Motor neuron (in vitro differentiated cells): ENCODE measurements at places on chromosomes 2 and 18.

GRCh38 chr2:219059375-219059724, 1.4 kb downstream of the IHH start:
- ATAC-seq, result no peak

DNA sequence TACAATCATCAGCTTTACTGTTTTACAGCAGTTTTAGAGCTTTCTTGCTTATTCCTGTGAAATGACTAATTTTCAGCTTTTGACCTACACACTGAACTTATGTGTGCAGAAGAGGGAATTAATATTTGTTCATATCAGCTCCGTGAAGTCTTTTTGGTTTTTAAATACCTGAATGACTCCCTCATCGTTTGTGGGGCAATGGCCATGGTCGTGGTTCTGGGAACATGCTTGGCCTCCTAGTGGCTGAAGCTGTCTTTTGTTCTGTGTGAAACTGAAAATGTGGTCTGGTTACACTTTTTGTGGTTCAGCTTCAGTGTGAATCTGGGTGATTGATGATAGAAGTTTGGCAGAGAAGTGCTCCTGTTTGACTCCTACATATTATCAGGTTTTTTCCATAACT, 408.1 kb downstream of the THSD7B start:
- ATAC-seq, result no peak

DNA sequence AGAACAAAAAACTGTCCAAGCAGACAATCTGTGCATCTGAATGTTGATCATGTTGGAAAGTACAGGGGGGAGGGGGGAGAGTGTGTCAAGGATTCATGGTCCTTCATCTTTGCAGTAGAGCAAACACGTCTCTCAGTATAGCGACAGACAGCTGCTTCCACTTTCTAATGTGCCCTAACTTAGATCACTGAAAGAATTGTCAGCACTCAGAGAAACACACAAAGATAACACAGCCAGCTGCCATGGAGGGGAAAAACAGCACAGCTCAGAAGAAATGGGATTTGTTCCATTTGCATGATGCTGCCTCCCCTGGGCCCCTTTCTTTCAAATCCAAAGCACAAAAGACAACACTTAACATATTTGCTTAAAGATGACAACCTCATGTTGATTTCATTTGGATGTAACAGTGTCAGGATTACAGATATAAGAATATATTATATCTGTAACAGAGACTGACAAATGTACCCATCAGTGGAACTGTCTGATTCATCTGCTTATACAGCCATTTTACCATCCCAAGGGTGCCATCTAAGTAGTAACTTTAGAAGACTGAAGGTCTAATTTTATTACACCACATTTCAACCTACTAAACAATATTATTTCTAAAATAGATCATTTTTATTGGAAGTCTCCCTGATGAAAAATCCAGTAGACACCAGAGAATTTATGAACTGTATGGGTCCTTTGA, 17.7 kb downstream of the FIGN start:
- peak; percentile 70 for ATAC-seq

DNA sequence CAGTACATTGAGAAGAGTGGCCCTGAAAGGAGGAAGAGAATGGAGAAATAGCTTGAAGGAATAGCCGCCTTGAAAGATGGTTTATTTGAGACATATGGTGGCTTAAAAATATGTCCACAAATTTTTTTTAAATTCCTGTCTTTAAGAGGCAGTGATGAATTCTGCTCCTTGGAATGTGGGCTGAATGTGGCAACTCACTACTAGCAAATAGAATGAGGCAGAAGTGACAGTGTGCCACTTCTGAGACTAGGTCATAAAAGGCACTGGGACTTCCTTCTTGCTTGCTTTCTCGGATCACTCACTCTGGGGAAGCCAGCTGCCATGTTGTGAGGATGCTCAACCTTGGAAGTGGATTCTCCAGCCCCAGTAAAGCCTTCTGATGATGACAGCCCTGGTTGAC, 67.0 kb downstream of the FAM161A start:
- ATAC-seq, result no peak

DNA sequence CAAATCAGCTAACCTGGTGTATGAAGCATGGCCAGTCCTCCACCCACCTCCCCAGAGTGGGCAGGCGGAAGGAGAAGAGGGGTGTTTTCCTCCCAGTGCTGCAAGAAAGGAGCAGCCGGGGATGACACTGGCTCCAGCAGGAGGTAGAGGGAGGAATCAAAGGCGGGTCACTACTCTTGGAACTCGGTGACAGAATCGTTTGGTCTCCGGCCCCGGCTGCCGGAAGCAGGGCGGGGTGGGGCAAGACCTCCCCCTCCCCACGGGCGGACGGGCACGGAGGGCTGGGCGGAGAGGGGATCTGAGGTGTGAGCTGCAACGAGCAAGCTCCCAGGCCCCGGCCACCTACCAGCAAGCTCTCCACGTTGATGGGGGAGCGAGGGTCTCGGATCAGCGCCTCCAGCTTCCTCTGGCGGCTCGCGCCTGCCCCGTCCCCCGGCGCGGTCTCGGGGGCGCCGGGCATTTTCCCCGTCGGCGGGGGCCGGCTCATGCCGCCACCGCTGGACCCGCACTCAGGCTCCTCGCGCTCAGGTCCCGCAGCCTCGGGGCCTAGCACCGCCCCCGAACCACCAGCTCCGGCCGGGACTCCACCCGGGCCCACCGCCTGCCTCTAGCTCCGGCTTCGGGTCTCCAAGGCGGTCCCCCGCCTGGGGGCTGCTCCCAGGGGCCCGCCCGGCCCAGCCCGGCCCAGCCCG, 640 bp downstream of the ROCK2 start:
- peak; percentile 15 for ATAC-seq

- no peak for ATAC-seq
These were observed 4.0 kb downstream of the ALPP start for GRCh38 chr2:232382331-232383225.

GRCh38 chr18:79478484-79479115, 82.9 kb downstream of the NFATC1 start:
- no peak for ATAC-seq

DNA sequence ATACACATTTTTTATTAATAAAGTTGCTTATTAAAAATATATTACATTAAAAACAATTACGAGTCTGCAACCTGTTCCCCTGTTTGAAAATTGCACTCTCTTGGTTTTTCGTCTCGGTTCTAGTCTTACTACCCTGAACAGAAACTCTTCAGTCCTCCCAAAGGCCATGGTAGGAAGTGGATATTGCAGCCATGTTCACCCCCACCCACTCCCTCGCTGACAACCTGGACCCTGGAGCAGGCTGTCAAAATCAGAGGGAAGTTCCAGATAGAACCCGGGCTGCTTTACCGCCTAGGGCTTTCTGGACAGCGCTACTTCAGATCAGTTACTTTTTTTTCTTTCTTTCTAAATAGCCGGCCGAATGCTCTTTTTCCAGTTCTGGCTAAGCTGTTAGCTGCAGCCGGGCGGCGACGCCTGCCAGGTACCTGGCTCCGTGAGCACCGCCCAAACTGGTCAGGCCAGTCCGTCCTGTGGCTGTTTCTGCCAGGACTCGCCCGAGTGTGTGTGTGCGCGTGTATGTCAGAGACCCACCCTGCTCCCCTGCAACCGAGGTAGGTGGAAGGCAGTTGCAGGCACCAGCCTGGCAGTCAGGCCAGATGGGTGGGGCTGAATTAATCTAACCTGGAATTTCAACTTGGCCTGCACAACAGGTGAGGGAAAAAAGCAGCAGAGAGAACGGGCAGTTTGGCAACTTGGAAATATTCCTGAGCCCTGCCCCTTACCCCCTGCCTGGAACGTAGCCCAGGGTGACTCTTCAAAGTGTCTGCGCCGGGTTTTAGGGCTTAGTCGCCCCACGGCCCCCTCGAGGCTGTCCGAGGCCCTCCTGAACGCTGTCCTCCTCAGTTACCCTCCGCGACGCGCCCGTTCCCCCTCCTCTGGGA, 1.1 kb upstream of the TET3 start:
- no peak for ATAC-seq

DNA sequence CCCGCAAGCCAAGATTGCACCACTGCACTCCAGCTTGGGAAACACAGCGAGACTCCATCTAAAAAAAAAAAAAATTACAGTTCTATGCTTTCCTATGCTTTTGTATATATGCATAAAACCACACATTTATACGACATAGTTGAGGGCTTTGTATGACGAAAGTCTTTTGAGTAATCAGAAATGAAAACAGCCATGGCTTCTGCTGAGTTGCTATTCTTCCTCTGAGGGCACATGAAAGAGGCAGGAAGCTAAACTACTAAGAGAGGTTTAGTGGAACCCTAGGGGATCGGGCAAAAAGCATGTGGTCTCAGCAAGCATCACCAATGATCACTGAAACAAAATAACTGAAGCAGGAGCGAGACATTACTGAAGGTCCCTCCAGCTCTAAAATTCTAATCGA, 99.6 kb downstream of the ZAP70 start:
- ATAC-seq, result no peak

DNA sequence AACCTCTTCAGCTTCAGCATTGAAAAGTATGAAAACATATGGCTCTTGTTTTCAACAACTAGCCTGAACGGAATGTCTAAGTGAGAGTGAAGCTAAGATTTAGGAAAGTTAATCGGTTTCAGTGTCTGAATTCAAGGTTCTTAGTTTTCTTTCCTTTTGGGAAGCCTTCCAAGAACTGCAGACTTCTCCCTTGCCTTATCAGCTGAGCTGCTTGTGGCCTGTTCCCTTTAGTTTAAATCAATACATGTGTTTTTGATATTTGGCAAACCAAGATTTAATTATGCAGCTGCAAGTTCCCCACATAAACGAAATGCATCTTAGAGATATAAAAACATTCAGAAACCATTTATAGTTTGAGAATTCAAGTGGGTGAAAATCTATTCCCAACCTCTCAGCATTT, 274.3 kb upstream of the NRP2 start:
- no peak for ATAC-seq

GRCh38 chr2:119160361-119160990, 1.9 kb upstream of the C1QL2 start:
- ATAC-seq, result no peak

GRCh38 chr2:25400576-25401216, 59.0 kb upstream of the DNMT3A start:
- ATAC-seq, result peak; percentile 66

DNA sequence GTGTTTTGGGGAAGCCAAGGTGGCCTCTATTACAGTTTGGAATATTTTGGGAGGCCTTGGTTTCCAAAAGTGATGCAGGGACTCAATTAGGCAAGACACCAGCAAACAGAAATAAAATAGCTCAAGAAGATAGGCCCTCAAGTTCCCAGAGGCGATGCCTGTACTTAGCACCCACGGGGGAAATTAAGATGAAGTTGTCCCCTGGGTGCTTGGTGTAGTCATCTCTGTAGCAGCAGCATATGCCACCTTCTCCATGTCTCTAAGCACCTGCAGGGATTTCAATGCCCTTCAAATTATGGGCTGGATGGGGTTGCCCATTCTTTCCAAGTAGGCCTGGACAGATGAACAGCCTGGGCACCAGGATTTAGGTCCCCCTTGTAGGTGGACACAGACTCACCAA, 185.0 kb downstream of the CTIF start:
- ATAC-seq, result no peak

DNA sequence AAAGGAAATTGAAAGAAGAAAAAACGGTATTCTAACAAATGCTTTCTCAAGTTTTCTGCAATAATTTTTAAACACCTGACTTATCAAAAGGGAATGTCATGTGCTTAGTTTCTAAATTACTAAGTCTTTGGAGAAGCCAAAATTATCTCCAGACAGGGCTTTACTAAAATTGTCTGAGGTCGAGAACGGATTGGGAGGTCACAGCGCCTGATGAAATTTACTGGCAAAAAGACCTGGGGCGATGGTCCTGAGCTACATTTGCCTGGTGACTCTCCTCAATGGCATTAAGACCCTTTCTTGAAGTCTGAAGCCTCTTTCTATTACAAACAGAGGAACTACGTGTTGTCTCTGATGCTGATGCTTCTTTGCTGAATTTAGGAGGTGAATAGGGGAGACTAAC, 291.8 kb upstream of the SESTD1 start:
- ATAC-seq, result no peak

DNA sequence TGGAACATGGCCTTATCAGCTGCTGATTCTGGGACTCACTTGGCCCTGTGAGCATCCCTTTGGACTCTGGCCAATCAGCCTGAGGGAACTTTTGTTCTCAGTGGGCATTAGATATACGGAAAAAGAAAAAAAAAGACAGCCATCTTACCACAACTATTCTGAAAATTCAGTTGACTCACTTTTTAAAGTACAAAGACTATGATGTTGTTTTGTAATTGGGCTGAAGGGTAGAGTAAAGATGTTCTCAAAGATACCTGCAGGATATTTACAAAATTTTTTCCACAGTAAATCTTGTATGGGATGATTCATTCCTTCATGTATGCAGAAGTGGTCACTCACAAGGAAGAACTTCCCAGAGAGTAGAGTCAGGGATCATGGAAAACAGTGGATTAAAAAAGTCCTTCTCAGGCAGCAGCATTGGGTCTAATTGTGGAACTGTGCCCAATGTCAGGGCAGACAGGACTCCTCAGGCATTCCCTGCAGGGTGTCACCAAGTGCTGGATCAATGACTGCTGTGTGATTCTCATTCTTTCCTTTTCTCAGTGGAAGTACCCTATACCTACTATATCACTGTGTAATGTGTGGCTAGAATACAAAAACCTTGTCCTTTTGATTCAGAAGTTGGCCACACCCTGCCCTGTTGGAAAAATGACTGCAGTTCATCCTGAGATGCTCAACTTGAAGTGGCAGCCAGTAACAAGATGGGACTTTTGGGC, 35.4 kb downstream of the SULT1C4 start:
- ATAC-seq, result no peak

DNA sequence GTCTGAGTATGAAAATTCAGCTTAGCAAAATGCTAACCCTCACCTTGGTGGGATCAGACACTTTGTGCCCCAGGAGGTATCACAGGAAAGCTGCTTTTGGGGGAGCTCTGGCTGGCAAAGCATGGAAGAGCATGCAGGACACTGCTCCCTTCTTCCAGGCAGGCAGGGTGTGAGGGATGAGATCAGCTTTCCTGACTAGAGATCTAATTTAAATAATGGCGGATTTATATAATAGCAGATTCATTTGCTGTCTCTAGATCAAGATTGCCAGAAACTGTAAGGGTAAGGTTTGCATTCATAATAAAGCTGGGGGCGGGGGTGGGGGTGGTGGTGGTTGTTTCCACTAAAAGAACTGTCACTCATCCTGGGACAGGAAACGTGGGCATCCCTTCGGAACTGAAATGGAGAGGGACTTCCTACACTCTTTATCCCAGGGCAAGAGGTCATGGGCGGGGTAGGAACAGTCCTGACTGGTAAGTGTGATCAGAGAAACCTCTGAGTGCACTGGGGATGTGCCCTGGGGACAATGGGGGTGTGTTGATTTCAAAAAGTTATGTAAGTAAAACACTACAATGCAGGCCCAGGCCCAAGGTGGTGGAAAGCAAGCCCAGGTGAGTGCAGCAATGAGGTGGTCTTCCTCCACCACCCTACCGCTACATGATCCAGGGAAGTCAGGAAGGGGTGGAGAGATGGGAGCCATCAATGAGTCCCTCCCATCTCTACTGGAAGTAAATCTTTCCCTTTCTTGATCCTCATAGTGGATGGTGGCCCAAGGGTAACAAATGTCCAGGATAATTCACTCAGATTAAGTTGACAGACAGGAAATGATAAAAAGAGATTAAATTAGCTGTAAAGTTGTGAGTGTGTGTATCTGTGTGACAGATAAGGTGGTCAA, 171.4 kb upstream of the SERPINE2 start:
- ATAC-seq, result peak; percentile 25

GRCh38 chr18:6871566-6871965, 142.1 kb downstream of the ARHGAP28 start:
- ATAC-seq, result no peak
